Activated CD4-positive, CD25-positive, alpha-beta regulatory T cell (primary cell): ENCODE measurements at places on chromosomes 1 and 21.

GRCh38 chr1:25031966-25032667, 102.0 kb upstream of the RUNX3 start:
- DNase-seq = peak; percentile 59

DNA sequence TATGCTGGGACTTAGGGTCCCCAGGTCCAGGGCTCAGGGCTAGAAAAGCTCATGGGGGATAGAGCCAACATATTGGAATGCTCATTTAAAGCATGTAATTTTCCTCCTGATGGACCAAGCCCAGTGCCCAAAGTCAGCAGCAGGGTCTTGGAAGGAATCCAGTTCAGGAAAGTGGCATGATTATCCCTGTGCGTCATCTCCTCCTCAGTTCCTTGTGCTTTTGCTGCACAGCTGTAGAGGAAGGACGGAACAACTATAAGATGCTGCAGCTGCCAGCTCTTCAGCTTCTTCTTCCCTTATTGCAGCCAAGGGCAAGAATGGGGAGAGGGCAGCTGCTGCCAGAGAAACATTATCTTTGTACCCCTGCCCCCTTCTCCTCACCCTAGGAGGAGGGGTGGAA, 58.4 kb downstream of the OVGP1 start:
- DNase-seq = no peak

- DNase-seq = no peak
Measured at GRCh38 chr1:21783679-21784603, 992 bp upstream of the USP48 start.

DNA sequence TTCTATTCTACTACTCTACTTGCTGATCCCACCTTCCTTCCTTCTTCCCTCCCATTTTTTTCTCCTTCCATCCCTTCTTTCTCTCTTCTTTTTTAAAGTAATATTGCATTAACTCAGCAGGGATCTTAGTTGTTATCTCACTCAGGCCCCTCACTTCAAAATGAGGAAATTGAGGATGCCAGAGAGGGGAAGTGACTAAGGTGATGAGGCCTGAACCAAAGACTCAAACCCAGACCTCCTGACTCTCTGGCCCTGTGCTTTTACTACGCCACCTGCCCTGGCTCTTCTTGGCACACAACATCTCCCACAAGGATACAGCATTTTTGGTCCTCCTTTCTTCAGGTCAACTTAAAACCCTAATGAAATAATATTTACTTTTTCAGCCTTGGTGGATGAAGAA, 151.7 kb upstream of the ZNF648 start:
- DNase-seq = no peak

DNA sequence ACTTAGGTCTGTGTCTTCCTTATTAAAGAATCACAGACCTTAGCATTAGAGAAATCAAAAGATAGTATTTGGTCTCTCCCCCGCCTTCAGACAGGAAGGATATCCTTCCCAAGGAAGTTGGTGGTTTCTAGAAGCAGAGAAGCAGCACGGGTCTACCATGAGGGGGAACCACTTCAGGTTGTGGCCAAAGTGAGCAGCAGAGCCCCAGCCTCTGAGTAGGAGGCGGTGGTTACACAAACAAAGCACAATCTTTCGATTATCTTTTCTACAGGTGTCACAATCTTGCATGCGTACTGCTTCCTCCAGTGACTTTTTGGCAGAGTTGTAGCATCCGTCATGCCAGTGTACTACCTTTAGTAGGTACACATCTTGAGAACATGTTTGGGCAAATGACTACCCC, 8.8 kb downstream of the PGLYRP4 start:
- no peak for DNase-seq

- DNase-seq = no peak
Measured at GRCh38 chr1:216700779-216701178, 22.4 kb downstream of the ESRRG start.

DNA sequence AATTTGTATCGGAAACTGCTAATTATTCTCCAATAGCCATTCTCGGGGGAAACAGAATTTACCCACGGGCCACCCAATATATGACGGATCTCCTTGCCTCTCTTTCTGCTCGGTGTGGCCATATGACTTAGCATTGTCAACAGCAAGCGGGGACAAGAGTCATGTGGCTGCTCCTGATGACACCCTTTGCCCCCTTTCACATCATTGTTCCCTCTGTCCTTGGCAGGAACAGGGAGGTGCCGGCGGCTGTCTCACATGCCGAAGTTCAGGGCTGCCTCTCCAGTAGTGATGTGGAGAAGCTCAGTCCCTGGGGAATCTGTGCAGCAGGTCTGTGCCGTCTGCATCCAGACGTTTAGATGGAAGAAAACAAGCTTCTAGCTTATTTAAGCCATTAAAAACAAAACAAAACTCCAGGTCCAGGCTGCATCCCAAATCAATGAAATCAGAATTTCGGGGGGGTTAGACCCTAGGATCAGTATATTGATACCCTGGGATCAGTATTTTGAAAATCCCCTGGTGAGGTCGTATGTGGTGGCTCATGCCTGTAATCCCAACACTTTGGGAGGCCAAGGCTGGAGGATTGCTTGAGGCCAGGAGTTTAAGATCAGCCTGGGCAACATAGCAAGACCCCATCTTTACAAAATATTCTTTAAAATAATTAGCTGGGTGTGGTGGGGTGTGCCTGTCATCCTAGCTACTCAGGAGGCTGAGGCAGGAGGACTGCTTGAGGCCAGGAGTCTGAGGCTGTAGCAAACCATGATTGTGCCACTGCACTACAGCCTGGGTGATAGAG, 10.8 kb downstream of the MYOM3 start:
- DNase-seq = no peak

DNA sequence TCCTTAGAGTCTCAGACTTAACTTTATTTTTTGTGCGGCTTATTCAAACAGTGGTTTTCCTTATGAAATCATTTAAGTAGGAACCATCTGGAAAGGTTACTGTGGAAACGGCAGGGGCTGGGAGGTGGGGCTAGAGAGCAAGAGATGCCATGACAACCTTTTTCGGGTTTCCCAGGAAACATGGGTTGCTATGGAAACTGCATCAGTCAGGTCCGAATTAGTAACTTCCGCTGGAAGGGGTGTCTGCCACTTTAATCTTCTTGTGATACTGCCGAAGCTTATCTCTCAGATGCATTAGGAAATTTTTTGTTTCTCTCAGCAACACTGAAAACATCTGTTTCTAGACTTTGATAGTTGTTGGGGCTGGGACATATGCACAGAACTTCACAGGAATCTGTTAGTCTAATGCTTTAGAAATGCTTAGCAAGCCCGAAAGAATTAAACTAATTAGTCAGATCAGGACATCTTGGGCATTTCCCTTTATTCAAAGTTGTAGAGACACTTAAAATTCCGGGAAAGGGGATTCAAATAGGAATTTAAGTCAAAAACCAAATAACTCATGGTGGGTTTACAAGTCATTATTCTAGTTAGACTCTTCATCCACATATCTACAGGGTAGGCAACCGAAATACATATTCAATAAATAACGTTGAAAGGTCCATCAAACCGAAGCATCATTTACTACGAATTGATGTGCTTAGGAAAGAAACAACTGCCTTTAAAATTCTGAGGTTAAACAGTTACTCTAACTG, 2.6 kb downstream of the KCNA3 start:
- DNase-seq = peak; percentile 8

DNA sequence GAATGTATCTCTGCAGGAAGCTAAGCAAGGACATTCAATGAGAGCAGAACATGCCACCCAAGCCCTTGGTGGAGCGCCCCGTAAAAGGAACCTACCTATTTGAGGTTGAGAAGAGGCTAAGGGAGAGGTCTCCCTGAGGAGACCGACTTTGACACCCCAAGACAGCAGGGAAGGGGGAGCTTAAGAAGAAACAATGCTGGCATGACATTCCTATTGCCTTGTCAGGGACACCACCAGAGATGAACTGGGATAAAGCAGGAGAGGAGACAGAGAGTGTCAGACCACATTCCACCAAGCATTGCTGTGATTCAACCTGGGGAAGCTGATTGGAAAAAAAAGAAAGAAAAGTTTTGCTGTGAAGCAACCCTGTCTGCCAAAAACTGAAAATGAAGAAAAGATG, 13.3 kb upstream of the S100A2 start:
- no peak for DNase-seq

DNA sequence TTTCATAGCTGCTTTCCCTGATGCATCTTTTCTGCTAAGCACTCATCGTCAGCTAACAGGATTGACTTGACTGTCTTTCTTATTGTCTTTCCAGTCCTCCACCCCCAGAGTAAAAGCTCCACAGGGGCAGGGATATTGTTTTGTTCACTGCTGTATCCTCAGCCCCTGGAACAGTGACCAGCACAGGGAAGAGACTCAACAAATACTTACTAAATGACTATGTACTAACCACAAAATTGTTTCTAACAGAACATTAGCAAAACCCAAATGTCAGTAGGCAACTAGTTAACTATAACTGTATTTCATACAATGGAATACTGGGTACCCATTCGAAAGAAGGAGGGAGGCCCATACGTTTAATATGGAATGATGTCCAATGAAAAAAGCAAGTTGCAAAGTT, 53.0 kb downstream of the BCAR3 start:
- no peak for DNase-seq

GRCh38 chr1:81387446-81387845, 413.3 kb upstream of the ADGRL2 start:
- no peak for DNase-seq

GRCh38 chr1:185719021-185719420, 15.2 kb upstream of the HMCN1 start:
- DNase-seq = no peak

DNA sequence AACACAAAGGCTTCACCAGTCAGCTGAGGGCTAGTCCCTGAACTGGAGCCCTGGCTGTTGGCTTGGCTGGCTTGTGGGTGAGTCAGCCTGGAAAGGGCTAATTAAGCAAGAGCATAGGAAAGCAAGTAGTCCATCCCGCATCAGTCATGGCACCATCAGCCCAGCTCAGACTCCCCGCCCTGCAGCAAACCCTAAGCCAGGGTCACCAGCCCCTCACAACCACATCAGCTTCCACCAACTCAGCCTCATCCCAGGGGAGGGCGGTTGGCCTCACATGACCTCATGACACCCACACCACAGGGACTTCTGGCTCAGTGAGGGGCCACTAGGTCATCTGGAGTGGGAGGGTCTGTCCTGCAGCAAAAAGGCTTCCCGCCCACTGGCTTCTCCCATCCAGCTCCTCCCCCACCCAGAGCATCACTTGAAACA, 7.0 kb upstream of the SPATC1L start:
- DNase-seq = no peak

DNA sequence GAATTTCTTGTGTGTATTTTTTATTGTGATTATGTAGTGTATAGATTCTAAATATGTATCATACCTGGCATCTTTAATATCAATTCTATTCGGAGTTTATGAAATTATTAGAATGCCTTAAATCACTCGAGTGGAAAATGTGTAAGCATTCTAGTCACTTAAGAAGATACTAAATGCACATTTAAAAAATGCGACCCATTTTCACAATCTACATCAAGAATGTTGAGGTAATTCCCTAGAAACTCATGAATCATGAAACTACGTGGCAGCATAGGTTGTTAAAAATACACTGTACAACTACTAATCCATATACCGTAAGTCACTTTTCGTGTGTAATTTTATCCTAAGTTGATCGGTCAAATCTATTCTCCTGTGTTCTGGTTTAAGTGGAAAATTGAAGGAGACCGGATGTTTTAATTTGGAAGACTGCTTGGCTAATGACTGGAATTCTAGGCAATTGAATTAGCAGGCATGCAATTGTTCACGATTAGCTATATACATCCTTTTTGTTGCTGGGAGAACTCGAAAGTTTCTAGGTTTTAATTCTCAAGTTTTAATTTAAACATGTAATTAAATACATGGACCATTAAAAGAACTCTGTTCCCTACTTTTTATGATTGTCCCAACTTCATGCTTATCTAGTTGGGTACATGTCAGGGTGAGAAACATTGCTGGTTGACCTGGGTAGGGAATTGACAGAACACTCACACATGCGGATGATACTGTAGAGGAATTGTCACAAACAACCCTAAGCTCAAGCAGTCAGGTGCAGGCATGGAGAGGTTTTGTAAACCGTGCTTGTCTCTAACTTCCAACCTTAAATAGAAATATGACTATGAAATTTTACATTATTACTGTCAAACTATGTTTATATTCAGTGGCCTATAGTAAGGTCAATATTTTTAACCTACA, 6.6 kb downstream of the ZBTB18 start:
- DNase-seq = no peak

GRCh38 chr1:45230537-45230936, 24.1 kb upstream of the ZSWIM5 start:
- DNase-seq = no peak

DNA sequence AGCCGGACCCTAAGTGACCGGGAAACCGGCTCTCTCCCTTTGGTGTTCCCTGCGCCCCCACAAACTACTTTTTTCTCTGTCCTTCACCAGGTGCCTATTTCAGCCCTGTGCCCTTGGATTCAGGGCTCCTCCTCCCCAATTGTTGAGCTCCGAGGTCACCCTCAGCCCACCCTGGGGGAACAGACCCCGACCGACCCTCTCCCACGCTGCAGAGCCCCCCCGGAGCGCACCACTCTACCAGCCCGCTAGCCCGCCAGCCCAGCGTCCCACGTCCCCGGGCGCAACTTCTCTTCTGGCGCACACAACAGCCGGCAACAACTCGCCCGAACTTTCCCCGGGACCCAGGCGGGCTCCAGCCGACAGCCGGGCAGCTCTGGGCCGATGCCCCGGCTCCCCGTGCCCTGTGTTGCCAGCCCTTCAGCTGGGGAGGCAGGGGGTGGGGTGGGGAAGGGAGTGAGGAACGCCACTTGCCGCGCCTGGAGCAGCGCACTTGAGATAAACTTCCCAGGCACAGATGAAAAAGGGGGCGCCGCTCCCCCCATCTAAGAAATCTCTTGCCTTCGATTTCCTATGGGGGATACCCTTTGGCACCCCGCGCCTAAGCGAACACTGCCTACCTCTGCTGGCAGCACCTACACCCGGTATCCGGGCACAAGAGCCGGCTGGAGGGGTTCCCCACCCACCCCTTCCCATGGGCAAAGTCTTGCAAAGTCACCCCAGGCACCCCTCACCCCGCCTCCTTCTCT, 997 bp downstream of the CASZ1 start:
- DNase-seq = no peak

DNA sequence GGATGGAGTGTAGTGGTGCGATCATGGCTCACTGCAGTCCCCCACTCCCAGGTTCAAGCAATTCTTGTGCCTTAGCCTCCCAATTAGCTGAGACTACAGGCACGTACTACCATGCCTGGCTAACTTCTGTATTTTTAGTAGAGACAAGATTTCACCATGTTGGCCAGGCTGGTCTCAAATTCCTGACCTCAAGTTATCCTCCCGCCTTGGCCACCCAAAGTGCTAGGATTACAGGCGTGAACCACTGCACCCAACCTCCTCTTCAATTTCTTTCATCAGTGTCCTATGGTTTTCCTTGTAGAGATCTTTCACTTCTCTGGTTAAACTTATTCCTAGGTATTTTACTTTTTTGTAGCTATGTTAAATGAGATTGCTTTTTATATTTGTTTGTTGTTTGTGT, 10.7 kb upstream of the MAST2 start:
- DNase-seq = no peak

GRCh38 chr1:224223819-224224714, 41.0 kb downstream of the DEGS1 start:
- DNase-seq = no peak

- DNase-seq = no peak
Measured at GRCh38 chr1:30550365-30551220, 172.8 kb downstream of the MATN1 start.
